ENCODE measurements at places on chromosomes 1 and 21.

DNA sequence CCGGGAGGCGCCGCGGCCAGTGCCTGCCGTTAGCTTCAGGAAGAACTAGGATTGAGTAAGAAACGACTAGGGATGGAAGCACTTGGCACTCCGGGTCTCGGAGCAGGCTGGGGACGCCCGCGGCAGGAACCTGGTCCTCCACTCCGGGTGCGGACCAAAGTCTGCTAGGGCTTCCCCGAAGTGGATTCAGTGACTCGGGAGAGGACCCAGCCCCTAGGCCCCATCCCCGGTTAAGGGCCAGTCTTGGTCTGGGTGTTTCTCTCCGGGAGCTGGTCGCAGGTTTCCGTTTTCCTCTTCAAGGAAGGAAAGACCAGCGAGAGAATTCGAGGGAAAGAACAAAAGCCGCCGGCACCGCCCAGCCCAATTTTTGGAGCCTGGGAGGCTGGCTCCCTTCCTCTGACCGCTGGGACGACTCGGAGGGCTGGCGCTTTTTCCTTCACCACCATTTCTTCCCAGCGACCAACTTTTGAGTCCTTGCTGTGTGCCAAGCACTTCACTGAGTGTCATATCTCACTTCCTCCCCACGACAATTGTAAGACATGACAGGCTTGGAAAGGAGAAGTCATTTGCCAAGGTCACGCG, 16.8 kb upstream of the STMN1 start:
- DNase-seq, result no peak

GRCh38 chr1:9867408-9868243, 42.4 kb downstream of the CTNNBIP1 start:
- peak; percentile 64 for DNase-seq

DNA sequence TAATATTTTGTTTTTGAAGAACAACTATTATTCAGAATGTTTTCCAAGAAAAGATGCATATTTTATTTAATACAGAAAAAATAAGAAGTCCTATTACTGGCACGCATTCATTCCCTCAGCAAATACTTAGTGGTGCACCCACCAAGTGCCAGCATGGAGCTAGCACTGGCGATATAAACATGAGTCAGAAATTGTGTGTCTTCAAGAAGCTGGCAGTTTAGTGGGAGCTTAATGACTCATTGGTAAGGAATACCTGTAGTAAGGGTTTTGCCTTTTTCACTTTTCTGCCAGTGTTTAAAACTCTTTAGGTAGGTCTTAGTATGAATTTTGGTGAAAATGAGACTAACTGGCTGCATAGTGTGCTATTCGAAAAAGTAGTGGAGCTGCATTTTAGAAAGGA, 6.3 kb downstream of the MAGI3 start:
- DNase-seq, result no peak

- no peak for DNase-seq
These were observed 102.8 kb downstream of the KCTD3 start for GRCh38 chr1:215669806-215670491.

GRCh38 chr1:94693029-94693428, 127.1 kb upstream of the SLC44A3 start:
- no peak for DNase-seq

- DNase-seq, result no peak
These were observed 11.9 kb downstream of the TRIM11 start for GRCh38 chr1:228394571-228395394.
